ENCODE measurements at places on chromosomes 7 and 10.

GRCh38 chr7:90425376-90425775 lies 22.1 kb downstream of the CLDN12 start:
- no peak for DNase-seq

- DNase-seq, result no peak
Observed at GRCh38 chr7:127892488-127893314, 138.5 kb downstream of the LRRC4 start.

DNA sequence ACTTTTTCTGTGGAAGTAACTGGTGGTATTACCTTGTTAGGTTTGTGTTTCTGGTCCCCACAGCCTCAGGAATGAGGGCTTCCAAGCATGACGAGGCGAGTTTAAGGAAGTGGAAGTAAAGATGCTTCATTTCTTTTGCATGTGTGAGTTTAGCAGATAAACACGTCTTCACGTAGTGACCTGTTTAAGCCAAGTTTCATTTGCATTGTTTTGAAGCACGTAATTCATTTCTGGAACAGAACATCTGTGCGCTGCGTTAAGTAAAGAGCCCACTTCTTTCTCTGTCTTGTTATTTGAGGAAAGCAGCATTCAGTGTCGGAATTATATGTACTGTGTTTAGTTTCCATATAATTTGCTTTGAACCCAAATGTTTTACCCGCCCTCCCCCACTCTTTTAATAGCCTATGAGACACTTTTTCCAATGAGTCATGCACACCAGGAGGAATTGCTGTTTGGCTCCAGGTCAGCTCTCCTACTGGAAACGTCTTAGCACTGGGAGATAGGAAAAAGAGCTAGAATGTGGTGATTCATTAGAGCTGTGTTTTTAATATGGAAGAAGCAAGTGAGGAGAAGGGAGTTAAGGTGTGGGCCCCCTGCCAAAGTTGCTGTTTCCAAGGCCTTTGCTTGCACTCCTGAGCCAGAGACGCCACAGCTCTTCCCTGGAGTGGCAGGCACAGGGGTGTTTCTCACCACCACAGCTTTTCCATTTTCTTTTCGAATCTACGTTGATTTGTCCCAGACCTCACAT lies 36.7 kb downstream of the BTBD16 start:
- peak; percentile 56 for DNase-seq

DNA sequence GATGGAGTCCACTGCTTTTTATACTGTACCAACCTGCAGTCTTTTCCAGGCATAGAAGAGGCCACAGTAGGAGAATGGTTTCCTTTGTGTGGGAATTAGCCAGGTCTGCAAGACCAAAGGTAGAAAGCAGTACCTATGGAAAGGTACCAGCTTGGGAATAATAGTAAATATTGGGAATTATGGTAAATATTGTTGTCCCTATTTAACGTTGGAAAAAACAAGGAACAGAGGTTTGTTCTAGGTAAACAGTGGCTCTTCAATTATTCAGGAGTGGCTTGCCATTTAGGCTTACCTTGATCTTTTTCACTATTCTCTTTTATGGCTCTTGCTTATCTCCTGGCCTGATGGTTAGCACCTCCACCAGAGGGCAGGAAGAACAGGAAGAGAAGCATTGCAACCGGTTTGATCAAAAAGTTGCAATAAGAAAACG lies 43.9 kb upstream of the GSAP start:
- no peak for DNase-seq

GRCh38 chr7:41170466-41170865 lies 532.4 kb downstream of the INHBA start:
- DNase-seq, result no peak

- DNase-seq, result peak; percentile 6
Observed at GRCh38 chr10:120823266-120823665, 27.9 kb upstream of the WDR11 start.

DNA sequence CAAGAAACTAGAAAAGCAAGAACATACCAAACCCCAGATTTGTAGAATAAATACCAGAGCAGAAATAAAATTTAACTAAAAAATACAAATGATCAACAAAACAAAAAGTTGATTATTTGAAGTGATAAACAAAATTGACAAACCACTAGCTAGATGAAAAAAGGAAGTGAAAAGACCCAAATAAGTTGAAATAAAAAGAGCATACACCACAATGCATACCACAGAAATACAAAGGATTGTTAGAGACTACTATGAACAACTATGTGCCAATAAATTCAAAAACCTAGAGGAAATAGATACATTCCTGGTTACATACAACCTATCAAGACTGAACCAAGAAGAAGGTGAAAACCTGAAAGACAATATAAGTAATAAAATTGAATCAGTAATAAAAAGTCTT lies 333.4 kb downstream of the SH2D4B start:
- DNase-seq, result no peak

DNA sequence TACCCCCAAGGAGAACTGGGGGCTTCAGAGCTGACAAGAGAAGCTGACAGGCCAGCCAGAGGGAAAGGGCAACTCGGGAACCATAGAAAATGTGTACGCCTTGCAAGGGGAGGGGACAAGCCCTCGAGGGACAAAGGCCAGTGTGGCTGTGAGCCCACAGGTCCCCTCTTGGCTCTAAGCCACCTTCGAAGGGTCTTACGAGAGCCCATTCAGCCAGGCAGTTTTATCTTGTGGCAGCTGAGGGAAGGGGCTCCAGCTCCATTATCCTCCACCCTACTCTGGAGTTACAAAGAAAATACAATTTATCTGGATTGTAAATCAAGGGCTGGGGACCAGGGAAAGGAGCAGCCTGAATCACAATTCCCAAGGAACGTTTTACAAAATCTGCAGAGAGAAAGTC lies 159.5 kb upstream of the ZMIZ1 start:
- no peak for DNase-seq

DNA sequence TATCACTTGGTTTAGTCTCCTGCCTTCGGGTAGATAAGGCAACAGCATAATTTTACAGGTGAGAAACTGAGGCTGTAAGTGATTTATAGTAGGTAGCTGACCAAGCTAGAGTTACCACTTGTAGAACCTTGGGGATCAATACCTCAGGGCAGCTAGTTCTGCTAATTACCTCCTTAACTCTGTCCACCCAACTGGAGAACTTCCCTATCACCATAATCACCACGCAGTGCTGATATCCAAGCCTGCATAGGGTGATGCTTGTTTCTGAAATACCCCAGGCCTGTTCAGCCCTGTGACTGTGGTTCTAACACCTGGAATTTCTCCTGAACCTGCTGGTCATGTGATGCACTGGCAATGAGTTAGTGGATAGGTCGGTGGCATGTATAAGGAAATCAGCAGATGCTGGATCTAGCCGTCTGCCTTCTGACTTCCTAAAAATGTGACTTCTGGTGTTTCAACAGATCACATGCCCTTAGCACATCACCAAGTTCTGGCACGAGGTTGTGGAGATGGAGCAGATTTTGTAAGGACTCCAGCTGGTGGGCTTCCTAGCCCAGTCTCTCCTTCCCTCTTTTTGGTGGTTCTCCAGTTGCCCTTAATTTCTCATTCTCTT lies 15.3 kb downstream of the PLAU start:
- no peak for DNase-seq

DNA sequence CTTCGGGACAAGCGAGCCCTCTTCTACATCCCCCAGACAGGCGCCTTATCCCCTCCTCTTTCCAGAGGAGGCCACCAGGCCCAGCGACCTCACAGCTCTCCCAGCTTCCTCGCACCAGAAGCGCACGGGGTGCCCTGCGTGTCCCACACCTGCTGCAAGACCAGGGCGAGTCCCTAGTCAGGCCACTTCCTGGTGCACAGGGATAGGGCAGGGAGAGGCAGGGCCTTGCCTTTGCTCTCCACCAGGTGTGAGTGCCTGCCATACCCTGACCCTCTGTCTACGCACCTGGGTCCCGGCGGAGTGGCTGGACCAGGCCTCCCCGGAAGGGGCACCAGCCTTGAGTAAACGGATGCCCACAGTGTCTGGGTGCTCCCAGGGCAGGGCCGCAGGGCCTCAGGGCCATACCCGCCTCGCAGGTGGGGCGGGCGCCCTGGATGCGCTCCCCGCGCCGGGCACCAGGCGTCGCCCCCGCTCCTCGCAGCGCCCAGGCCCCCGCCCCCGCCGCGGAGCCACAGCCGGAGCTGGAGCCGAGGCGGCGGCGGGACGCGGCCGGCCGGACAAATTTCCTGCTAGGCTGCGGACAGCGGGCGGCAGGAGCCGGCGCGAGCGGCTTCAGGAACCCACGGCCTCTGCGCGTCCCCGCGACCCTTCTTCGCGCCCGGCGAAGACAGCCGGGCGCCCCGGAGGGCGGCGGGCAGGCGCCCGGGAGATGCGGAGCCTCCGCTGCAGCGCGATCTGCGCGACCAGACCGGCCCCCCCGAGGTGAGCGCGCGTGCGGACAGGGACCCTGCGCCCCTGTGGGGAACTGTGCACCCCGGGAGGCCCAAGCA lies at the start of gene PTPRE:
TSS of gene PTPRE (plus strand) at position 556 of the 830 bp plus-strand sequence. CDS start 133,779 bp downstream, outside the sequence.
- DNase-seq, result peak; percentile 87

GRCh38 chr10:132886211-132887099 lies 55.9 kb downstream of the CFAP46 start:
- no peak for DNase-seq

DNA sequence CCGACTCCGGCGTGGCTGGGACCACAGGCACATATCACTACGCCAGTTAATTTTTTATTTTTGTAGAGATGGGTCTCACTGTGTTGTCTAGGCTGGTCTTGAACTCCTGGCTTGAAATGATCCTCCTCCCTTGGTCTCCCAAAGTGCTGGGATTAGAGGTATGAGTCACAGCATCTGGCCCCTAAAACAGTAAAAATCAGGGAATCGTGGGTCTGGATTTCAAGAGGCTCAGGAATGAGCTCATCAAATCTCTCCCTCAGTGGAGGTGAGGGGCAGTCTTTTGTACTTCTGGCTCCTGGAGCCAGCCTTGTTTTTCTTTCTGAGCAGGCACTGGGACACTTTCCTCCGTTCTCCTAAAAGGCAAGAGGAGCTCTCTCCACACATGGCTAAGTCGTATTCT lies 32.1 kb upstream of the RHEB start:
- DNase-seq, result no peak

DNA sequence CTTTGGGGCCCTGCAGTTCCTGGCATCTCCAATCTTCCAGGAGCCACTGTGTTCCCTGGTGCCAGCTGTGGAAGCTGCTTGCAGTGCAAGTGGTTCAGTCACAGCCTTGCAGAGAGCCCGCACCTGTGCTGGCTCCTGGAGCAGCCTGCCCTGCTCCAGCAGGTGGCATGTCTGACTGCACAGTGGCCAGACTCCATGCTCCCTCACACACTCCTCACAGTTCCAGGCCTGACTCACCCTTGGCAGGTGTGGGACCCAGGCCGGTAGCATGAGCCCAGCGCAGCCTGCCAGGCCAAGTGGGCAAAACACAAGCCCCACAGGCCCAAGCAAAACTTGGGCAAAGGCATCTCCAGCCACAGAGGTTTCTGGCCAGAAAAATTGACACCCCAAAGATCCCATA lies 33.6 kb upstream of the RELN start:
- no peak for DNase-seq

GRCh38 chr7:25901658-25902057 lies 250.3 kb upstream of the NFE2L3 start:
- no peak for DNase-seq

GRCh38 chr10:11286261-11286852 lies 268.7 kb downstream of the CELF2 start:
- no peak for DNase-seq

DNA sequence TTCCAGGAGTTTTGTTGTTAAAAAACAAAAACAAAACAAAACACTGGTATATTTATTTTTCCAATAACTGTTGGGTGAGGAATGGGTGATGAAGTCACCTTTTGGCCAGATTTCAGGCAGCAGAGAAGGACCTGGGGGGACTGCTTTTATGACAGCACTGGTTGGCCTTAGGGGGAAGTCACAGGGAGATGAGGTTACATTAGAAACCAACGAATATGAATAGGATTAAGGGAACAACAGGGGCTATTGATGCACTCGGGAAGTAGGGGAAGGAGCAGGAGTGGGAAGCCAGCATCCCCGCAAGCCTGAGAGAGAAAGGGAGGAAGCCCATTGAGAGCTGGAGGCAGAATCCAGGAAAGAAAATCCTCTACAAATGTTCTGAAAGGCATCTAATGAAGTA lies 958.4 kb downstream of the TYW1 start:
- DNase-seq, result peak; percentile 16

- DNase-seq, result peak; percentile 54
Observed at GRCh38 chr10:20811131-20811530, 86.0 kb downstream of the NEBL start.

DNA sequence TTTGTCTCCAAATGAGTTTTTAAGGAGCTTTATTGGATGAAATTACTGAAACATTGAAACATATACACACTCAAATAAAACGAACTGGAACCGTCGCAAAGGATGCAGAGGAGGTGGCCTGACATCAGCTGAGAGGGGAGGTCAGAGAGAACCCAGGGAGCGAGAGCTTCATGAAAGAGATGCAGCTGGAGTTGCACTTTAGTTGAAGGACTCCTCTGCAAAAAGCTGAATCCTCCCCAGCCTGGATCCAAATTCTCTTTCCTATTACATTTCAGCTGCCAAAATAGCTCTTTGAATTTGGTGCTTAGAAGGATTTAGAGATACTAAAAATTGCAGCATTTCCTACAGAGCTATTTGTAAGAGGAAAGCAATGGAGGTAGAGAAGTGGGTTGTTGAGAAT lies 140.0 kb upstream of the DPP6 start:
- no peak for DNase-seq
